ENCODE measurements at places on chromosomes 6 and 20. TPM values are rescaled to one million over a fixed set of nuclear protein-coding genes. Genes with fewer than 3 reads are reported as not detected.

DNA sequence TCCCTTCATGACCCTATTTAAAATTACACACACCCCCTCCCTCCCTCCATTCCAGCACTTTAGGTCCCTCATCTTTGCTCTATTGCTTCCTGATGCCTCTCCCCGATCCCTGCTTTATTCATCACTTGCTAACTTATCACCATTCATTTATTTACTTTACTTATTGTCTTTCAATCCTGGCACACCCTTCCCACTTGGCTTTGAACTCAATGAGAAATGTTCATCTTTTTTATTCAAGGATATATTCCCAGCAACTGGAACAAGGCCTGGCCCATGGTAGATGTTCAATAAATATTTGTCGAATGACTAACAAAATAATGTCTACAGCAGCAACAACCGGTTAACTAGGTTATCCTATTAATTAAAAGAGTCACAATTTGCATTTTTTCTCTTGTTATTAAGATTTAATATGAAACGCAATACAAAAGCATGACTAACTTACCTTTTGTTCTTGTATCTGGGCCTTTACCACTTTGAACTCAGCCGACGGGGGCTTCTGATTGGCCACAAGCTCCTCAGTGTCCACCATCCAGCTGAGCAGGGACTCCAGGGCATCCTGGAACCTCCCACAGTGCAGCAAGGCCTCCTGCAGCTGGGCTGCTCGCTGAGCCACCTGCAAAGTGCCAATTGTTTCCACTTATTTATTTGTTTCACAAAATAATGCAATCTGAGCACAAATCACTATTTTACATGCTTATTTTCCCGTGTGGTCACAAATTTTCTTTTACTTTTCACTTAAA is 107.8 kb downstream of the DST start:
- no peak overlapping the region for H3K27ac ChIP-seq
- H3K27me3 ChIP-seq = no peaks in the 10 kb centered on the region
- no peak for DNase-seq
- no peak overlapping the region for H3K4me3 ChIP-seq
- peaks cover 7% of the 10 kb centered on the region for H3K36me3 ChIP-seq

GRCh38 chr6:54301770-54302169 is 6.5 kb upstream of the TINAG start:
- no peak overlapping the region for H3K4me3 ChIP-seq
- no peaks in the 10 kb centered on the region for H3K36me3 ChIP-seq
- no peaks in the 10 kb centered on the region for H3K4me1 ChIP-seq
- H3K27me3 ChIP-seq = no peaks in the 10 kb centered on the region

GRCh38 chr6:28251661-28252008 is 434 bp downstream of the ZKSCAN4 start:
- peak overlapping the region; percentile 86 for H3K4me3 ChIP-seq
- H3K4me1 ChIP-seq = peaks cover 9% of the 10 kb centered on the region
- no peaks in the 10 kb centered on the region for H3K27me3 ChIP-seq
- no peak for DNase-seq

- H3K4me3 ChIP-seq = no peak overlapping the region
- H3K27me3 ChIP-seq = no peaks in the 10 kb centered on the region
- no peaks in the 10 kb centered on the region for H3K4me1 ChIP-seq
- DNase-seq = no peak
These were observed 11.1 kb downstream of the TOX2 start for GRCh38 chr20:43925801-43926200.

GRCh38 chr6:132310921-132311320 is 90.4 kb downstream of the MOXD1 start:
- no peak overlapping the region for H3K4me3 ChIP-seq
- DNase-seq = no peak
- H3K27me3 ChIP-seq = no peaks in the 10 kb centered on the region
- no peak overlapping the region for H3K27ac ChIP-seq
- H3K36me3 ChIP-seq = no peaks in the 10 kb centered on the region
- no peaks in the 10 kb centered on the region for H3K4me1 ChIP-seq

DNA sequence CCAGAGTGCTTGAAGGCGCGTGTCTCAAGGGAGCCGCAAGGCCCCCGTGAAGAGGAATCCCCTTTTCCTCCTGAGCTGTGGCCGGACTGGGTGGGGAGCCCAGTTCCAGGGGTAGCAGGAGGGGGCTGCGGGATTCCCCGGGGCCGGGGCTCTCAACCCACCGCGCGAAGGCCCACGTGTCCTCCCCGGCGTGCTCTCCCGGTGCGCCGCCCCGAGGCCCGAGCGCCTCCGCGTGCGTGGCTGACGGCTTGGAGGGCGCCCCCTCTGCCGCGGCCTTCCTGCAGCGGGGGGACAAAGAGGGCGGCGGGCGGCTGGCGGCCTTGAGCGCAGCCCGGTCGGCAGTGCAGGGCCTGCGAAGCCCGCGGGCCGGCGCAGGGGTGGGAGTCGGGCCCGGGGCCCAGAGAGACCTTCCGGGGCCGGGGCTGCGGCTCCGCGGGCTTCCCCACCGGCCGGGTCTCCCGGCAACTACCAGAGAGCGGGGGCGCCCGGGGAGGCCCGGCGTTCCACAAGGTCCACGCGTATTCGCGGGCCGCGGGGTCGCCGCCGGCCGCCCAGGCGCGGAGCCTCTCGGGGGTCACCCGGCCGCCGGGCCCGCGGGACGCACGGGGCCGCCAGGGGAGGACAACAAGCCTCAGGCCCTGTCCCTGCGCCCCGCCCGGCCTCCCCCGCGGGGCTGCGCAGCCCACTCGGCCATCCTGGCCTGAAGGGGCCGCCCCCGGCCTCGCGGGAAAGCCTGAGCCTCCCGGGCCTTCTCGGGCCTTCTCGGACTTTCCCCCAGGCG is at the start of gene FAM217A:
Gene FAM217A, minus strand, starts transcription at position 447 of the 781 bp plus-strand sequence. CDS start 1,723 bp downstream, outside the sequence.
- H3K36me3 ChIP-seq = no peaks in the 10 kb centered on the region
- H3K27me3 ChIP-seq = no peaks in the 10 kb centered on the region
- H3K27ac ChIP-seq = no peak within 1 kb of the TSS
- H3K4me1 ChIP-seq = peaks cover 14% of the 10 kb centered on the region
- H3K4me3 ChIP-seq = no peak within 1 kb of the TSS
- no peak for DNase-seq

DNA sequence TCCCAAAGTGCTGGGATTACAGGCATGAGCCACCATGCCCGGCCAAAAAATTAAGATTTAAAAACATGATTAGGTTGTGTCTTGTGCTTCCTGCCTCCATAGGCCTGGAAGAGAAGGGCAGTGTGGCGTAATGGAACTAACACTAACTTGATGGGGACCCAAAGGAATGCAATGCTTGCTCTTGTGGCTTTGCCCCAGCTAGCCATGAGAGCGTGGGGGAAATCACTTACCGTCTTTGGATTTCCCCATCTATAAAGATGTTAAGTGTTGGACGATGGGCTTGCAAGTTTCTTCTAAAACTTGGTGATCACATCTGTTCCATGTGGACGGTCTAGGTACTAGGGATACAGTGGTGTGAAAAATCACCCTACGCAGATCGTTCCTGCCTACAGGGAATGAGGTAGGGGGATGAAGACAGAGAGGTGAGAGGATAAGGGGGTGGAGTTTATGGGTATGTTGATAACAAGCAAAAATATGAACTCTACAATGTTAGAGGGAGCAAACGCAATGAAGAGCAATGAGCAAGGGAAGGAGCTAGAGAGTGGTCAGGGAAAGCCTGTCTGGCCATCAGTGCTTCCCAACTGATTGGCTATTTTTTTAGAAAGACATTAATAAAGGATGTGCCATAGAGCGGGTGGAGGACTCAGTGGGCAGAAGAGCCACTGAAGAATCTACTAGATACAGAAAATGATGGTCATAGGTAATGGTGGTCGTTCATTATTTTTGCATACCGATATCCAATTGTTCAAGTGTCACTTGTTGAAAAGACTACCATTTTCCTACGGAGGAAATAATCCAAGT is 165.2 kb downstream of the BCAS1 start:
- H3K36me3 ChIP-seq = no peaks in the 10 kb centered on the region
- H3K27me3 ChIP-seq = no peaks in the 10 kb centered on the region
- no peak overlapping the region for H3K4me3 ChIP-seq
- H3K4me1 ChIP-seq = peaks cover under 1% of the 10 kb centered on the region
- H3K27ac ChIP-seq = no peak overlapping the region

TRIM31 gene
- 0.15 TPM for polyA plus RNA-seq

- H3K36me3 ChIP-seq = no peaks in the 10 kb centered on the region
- peaks cover 12% of the 10 kb centered on the region for H3K4me1 ChIP-seq
- no peaks in the 10 kb centered on the region for H3K27me3 ChIP-seq
- no peak overlapping the region for H3K4me3 ChIP-seq
These were observed 13.8 kb downstream of the MRPL14 start for GRCh38 chr6:44113414-44113813.

GRCh38 chr6:155316419-155316818 is 2.1 kb upstream of the TFB1M start:
- H3K4me3 ChIP-seq = no peak overlapping the region
- no peaks in the 10 kb centered on the region for H3K36me3 ChIP-seq
- H3K27me3 ChIP-seq = no peaks in the 10 kb centered on the region
- H3K4me1 ChIP-seq = peaks cover 16% of the 10 kb centered on the region
- no peak overlapping the region for H3K27ac ChIP-seq

DNA sequence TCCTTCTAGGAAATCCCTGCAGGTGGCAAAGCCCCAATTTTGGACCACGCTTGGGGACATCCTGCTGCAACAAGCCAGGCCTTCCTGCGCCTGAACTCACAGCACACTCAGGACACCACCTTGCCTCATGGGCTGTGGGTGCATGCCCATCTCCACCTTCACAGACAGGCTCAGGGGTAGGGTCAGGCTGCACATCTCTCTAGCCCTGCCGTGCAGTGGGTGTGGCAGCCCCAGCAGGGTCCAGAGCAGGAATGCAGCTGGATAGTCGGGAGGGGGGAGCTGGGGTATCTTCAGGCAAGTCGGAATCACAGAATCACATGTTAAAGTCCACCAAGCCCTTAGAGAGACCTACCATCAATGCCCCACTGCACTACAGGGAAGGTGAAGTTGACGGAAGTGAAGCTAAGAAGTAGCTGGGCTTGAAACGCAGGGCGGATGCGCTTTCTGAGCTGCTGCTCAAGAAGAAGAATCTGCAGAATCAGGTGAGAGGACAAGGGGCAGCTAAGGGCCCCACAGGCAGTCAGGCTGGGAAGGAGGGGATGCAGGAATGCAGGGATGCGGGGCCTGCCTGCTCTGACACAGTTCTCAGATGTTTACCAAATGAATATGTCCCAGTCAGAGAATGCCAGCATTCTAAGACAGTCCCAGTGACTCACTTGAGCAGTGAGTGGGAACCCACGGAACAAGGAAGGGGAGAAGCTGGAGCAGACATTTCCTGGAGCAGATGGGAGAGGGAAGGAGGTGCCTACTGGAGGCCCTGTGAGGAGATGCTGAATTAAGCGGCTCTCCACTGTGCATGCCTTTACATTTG is 11.3 kb downstream of the SERPINB6 start:
- H3K27ac ChIP-seq = peak overlapping the region; percentile 89
- no peak for DNase-seq
- peaks cover 32% of the 10 kb centered on the region for H3K4me1 ChIP-seq
- no peaks in the 10 kb centered on the region for H3K36me3 ChIP-seq

DNA sequence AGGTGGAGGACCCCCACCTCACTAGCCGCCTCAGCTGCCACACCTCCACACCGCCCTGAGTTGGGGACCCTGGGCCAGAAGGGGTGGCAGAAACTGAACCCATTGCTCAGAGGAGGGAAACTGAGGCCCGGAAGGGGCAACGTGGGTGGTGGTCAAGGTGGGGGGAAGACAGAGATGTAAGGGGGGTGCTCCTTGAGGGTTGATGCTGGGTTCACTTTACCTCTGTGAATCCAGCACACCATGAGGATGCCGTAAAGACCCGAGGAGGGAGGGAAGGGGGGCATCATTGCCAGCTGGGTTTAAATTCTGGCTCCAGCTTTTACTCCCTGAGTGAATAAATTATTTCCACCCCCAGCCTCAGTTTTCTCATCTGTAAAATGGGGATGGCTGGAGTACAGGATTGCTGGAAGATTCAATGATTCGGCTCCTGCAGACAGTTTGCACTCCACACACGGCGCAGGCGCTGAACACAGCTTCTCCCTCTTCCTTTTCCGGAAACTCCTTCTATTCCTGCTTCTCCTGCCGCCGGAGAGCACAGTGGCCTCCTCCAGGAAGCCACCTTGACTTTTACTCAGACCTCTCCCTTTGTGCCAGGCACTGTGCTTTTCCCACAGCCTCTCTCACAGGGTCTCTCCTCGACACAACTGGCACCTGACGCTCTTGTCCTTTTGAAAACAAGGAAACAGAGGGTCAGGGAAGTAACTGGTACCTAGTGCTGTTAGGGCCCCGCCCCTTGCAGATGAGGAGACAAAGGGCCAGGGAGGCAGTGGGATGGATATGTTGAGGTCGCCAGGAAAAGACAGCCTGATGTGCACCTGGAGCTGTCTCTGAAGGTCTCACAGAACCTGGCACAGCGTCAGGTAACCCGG is 59.4 kb downstream of the UBE2V1 start:
- H3K27ac ChIP-seq = no peak overlapping the region
- DNase-seq = no peak
- no peaks in the 10 kb centered on the region for H3K36me3 ChIP-seq
- no peaks in the 10 kb centered on the region for H3K4me1 ChIP-seq
- no peaks in the 10 kb centered on the region for H3K27me3 ChIP-seq
- H3K4me3 ChIP-seq = no peak overlapping the region

- H3K36me3 ChIP-seq = no peaks in the 10 kb centered on the region
- H3K27ac ChIP-seq = no peak overlapping the region
- H3K27me3 ChIP-seq = no peaks in the 10 kb centered on the region
- no peak for DNase-seq
- H3K4me1 ChIP-seq = no peaks in the 10 kb centered on the region
- H3K4me3 ChIP-seq = no peak overlapping the region
These were observed 480.8 kb upstream of the IMPG1 start for GRCh38 chr6:76553256-76553655.

FGD2 gene
- polyA plus RNA-seq = 3.2 TPM

DNA sequence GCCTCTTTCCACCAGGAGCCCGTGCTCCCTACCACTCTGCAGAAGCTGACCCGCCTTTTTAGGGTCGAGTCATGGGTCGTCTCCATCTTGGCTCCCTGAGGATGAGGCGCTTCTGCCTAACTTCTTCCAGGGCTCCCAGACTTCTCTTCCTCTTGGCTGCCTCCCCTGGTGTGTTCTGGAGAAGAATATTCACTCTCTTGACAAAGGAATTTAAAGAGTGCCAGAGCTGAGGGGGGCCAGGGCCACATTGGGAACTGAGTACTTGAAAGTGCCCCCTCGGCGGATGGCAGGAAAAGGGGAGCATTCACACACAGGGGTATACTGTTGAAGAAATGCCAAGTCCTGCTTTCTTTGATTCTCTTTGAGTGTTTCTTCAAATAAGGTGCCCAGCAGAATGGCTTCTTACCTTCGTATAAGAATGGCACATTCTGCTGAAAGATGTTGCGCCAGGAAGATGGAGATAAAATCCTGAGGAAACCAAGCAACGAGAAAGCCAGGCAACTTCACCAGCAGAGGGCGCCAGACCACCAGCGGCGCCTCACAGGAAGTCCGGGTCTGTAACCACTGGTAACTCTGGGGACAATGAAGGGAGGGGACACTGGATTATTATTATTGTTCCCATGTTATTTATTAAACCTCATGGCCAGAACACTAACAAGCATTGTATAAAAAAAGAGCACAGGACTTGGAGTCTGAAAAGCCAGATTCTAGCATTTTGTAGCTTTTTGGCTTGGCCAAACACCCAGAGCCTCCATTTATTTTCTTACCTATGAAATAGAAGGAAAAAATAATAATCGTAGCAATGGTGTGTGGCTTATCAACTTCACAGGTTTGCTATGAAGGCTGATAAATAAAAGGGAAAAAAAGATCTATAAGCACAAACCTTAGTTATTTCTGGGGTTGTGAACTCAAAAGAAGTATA is 176.7 kb downstream of the HACE1 start:
- no peak overlapping the region for H3K4me3 ChIP-seq
- no peak for DNase-seq
- H3K27ac ChIP-seq = no peak overlapping the region

AIF1 gene
- polyA plus RNA-seq = 16.2 TPM

- no peak overlapping the region for H3K27ac ChIP-seq
- no peaks in the 10 kb centered on the region for H3K27me3 ChIP-seq
- H3K36me3 ChIP-seq = no peaks in the 10 kb centered on the region
- H3K4me3 ChIP-seq = no peak overlapping the region
- DNase-seq = no peak
- H3K4me1 ChIP-seq = peaks cover 3% of the 10 kb centered on the region
These were observed 13.7 kb downstream of the DACT2 start for GRCh38 chr6:168305863-168306262.

Data from pancreas (tissue), 10 donors.